Mesothelial cell of epicardium (in vitro differentiated cells): ENCODE measurements at places on chromosomes 11 and 22.

DNA sequence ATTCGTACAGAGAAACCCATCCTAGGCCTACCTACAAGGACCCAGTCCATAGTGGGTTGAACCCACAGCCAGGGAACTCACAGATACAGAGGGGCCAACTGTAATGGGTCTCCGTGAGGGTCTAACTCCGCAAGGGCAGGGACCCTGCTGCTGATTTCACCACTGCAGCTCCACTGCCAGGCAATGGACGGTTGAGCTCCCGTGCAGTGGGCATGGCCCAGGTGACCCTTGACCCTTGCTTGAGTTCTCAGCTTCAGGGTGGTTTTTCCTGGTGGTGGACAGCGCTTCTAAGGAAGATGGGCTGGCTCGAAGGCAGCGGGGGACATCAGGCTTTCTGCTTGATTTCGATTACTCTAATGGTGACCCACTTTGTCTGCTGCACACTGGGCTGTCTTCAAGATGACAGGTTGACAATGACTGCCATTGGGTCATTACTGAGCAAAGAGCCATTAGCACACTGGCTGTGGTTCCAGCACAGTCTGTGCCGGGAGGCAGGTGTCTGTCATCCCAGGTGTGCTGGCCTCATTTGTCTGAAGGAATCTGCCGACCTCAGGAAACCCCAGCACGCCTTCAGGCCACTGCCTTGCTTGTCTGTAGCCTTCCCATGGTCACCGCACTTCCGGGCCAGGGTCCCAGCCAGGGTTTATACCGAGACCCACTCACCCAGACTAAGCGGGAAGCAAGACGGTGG is 3.7 kb upstream of the GAL start:
- H3K27me3 ChIP-seq = peaks cover 41% of the 10 kb centered on the region
- H3K27ac ChIP-seq = no peak overlapping the region
- no peaks in the 10 kb centered on the region for H3K36me3 ChIP-seq

DNA sequence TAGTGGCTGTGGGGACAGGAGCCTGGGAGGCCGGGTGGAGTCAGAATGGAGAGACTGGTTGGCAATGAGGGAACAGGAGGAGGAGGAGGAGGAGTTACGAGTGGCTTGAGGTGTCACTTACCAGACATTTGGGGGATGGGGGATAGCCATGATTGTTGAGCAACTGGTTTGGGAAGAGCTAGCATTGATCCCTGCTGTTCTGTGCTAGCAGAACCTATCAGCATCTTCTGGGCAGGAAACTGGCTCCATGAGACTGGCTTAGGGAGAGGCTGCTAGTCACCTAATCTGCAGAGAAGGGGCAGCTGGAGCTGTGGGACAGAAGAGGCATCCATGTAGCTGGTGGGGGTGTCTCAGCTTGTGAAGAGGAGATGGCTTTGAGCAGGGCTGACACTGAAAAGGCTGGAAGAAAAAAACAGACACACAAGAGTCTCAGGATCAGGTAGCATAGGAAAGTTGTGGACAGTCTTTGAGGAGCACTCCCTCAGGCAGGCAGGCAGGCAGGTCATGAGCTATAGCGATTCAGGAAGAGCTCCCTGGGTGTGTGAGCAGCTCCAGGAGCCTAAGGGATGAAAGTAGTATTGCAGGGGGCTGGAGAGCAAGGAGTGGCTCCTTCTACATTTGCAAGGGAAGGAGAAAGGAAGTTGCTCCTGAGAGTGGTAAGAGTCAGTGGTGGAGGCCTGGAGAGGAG is 22.3 kb downstream of the PIK3IP1 start:
- peak overlapping the region; percentile 28 for H3K27ac ChIP-seq
- no peak for DNase-seq
- H3K4me3 ChIP-seq = no peak overlapping the region
- H3K36me3 ChIP-seq = peaks cover 62% of the 10 kb centered on the region
- H3K27me3 ChIP-seq = no peaks in the 10 kb centered on the region

- H3K36me3 ChIP-seq = no peaks in the 10 kb centered on the region
- no peak overlapping the region for H3K27ac ChIP-seq
- no peaks in the 10 kb centered on the region for H3K4me1 ChIP-seq
- H3K4me3 ChIP-seq = no peak overlapping the region
- DNase-seq = no peak
These were observed 116.0 kb upstream of the SYT13 start for GRCh38 chr11:45402049-45402630.

GRCh38 chr22:20404881-20405280 is 10.9 kb downstream of the ZNF74 start:
- no peaks in the 10 kb centered on the region for H3K27me3 ChIP-seq
- H3K36me3 ChIP-seq = peaks cover 37% of the 10 kb centered on the region
- no peak overlapping the region for H3K27ac ChIP-seq

DNA sequence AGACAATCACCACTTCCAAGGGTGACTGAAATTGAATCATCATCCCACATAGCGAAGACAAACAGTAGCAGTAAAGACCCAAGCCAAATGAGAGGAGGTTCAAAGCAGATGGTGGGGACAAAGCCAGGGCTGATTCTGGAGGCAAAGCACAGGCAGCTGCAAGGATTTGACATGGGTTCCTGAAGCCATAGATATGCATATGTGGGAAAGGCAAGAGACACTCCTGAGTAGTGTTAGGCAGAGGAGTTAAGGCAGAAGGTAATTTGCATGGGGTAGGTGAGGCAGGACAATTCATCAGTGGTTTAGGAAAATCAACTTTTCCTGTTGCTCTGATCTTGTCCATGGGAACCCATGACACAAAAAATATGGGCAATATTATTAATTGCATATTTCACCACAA is 462.8 kb downstream of the FAM181B start:
- H3K4me1 ChIP-seq = no peaks in the 10 kb centered on the region
- no peak overlapping the region for H3K4me3 ChIP-seq
- no peak overlapping the region for H3K27ac ChIP-seq
- no peaks in the 10 kb centered on the region for H3K36me3 ChIP-seq
- no peak for DNase-seq
